ENCODE measurements at places on chromosomes 2 and 18.

GRCh38 chr2:65731476-65731875, 299.1 kb upstream of the SPRED2 start:
- DNase-seq, result no peak

GRCh38 chr2:12733846-12734245, 17.1 kb downstream of the TRIB2 start:
- DNase-seq, result no peak

DNA sequence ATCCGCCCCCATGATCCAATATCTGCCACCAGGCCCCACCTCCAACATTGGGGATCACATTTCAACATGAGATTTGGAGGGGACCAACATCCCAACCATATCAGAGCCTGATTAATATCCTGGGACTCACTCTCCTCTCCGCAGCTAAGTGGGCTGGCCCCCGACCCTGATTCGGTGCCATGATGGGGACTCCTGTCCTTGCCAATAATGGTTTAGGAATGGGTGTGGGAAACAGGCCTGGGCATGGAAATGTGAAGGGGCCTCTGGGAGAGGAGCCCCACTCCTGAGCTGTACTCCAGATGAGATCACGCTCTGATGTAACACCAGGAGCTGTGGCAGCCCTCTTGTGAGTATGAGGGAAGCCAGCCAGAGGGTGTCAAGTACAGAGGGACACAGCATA, 77.3 kb upstream of the SMAD7 start:
- no peak for DNase-seq

GRCh38 chr2:9974343-9974742, 22.9 kb downstream of the GRHL1 start:
- DNase-seq, result no peak

- DNase-seq, result no peak
Observed at GRCh38 chr2:234322766-234323465, 174.0 kb downstream of the ARL4C start.

GRCh38 chr2:62187246-62187645, 8.7 kb upstream of the B3GNT2 start:
- DNase-seq, result no peak

GRCh38 chr2:28047681-28048080, 157.2 kb downstream of the BABAM2 start:
- no peak for DNase-seq

DNA sequence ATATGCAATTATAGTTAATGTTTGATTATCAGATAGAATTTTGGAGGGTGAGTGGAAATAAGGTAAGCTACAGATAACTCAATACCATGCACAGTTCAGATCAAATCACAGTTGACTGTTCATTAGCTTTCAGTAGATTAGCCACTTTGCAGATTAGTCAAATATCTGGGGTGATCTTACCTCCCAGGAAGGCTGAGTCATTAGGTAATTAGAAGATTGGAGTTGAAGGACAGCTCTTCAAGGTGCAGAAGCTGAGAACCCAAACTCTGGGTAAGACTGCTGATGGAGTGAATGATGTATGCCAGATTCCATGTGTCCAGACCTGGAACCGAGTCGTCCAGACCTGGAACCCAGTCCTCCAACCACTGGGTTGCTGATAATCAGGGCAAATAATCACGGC, 262.8 kb upstream of the UBE2E3 start:
- DNase-seq, result no peak

GRCh38 chr2:206701952-206702605, 16.1 kb downstream of the DYTN start:
- no peak for DNase-seq

DNA sequence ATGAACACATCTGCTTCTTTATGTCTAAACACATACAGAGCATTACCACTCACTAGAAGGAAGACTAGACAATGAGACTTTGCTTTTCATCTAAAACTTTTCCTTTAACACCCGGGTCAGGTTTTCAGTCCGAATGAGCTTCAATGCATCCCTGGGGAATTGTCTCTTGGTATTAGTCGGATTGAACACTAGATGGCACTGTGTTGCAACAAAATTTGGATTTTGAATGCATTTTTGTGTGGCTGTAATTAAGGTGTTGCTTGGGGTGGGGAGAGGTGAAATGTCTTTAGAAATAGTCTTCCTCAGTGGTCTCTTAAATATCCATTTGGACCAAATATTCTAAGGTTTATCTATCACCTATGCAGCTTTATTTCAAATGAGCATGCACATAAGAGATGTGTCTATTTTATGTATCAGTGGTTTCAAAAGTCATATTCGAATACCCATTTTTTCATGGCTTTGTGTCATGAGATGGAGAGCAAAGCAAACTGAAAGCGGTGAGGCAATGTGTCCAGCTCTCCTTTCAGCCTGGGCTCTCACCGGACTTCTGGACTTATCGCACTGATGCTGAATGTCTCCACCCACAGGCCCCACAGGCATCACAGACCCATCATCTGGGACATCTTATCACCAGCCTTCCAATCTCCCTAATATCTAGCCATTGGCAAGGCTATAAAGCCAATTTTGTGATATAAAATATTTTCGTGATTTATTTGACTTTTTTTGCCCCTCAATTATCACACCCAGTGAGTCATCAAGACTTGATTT, 510.3 kb downstream of the RNF144A start:
- peak; percentile 41 for DNase-seq

DNA sequence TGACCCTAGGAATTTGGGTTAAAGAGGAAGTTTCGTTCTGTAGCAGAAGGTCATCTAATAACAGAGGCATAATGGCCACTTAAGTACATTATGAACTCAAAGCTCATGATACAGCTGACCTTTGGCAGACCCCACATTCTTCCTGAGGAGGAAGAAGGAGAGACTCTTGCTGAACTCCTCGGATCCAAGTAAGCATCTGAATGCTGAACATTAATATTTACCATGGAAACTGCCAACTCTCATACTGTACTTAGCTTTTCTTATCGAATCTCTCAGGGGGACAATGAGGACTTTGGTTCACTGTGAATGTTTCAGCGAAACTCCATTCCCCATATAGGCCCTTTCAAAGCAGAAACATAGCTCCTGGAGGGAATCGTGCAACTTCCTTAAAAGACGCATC, 781.4 kb upstream of the GYPC start:
- no peak for DNase-seq

- no peak for DNase-seq
Observed at GRCh38 chr2:203033395-203033794, 18.7 kb downstream of the NBEAL1 start.

DNA sequence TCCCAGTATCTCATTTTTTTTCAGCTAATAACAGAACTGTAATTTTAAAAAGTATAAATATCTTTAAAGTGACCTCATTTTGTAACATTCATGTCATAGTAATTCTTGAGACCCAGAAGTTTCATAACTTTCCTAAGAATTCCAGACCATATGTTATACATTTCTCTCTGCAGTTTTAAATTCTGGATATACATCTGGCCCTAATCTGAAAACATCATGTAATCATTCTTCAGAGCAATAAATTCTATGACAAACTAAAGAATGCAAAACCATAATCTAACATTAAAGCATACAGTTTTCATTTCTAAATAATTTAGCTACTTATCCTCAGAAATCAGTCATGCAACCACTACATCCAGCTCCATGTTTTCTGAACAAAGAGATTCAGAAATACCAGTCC, 198.3 kb upstream of the SLC35G4 start:
- no peak for DNase-seq

- no peak for DNase-seq
Observed at GRCh38 chr2:205590759-205591158, 91.5 kb upstream of the NRP2 start.

DNA sequence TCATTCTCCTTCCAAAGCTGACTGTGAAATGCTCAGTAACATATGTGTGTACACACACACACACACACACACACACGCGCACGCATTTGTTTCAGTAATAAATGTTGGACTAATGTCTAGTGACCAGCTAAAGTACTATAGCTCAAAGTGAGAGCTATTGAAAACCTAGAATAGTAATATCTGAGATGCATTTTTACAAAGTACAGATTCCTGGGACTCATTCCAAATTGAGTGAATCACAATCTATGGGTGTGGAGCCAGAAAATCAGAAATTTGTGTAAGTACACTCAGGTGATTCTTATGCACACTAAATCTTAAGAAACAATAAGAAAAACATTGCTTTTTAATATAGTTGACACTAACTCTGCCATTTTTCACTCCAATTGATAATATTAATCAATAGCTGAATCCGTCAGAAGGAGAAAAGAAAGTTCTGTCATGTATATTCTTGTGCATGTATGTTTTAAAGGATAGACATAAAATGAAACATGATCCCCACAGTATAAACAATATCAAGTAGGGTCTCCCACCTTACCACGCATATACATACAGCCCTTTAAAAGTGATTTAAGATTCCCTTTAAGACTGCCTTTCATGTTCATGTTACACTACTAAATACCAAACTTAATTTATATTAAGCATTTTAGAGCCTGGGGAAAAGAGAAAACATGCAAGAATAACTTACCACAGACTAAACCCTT, 123.5 kb downstream of the ATAD2B start:
- DNase-seq, result no peak

DNA sequence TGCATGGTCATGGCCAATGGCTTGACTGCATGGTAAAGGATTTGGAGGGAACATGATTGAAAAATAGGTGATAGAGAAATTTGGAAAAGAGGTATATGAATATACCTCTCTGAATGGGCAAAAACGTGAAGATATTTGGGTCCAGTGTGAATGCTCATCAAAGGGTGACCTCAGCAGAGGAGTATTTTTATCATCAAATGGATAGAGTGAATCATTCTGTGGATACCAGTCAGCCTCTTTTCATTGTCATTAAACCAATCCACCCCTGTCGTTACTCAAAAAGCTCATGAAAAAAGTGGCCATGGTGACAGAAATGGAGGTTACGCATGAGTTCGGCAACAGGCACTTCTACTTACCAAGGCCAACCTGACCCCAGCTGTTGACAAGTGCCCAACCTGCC, 1074.7 kb downstream of the TSN start:
- no peak for DNase-seq

DNA sequence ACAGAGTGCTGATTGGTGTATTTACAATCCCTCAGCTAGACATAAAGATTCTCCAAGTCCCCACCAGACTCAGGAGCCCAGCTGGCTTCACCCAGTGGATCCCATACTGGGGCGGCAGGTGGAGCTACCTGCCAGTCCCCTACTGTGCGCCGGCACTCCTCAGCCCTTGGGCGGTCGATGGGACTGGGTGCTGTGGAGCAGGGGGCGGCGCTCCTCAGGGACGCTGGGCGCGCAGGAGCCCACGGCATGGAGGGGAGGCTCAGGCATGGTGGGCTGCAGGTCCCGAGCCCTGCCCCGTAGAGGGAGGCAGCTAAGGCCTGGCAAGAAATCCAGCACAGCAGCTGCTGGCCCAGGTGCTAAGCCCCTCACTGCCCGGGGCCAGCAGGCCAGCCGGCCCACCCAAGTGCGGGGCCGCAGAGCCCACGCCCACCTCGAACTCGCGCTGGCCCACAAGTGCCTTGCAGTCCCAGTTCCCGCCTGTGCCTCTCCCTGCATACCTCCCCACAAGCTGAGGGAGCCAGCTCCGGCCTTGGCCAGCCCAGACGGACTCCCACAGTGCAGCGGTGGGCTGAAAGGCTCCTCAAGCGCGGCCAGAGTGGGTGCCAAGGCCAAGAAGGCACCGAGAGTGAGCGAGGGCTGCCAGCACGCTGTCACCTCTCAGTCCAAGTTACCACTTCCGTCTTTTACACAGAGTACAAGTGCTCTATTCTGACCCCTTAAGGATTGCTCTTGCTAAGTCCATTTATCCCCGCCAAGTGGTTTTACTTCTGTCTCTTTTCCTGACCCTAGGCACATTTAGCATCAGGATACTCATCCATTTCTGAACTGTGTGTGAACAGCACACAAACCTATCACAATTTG, 1.7 kb upstream of the RPE start:
- no peak for DNase-seq

DNA sequence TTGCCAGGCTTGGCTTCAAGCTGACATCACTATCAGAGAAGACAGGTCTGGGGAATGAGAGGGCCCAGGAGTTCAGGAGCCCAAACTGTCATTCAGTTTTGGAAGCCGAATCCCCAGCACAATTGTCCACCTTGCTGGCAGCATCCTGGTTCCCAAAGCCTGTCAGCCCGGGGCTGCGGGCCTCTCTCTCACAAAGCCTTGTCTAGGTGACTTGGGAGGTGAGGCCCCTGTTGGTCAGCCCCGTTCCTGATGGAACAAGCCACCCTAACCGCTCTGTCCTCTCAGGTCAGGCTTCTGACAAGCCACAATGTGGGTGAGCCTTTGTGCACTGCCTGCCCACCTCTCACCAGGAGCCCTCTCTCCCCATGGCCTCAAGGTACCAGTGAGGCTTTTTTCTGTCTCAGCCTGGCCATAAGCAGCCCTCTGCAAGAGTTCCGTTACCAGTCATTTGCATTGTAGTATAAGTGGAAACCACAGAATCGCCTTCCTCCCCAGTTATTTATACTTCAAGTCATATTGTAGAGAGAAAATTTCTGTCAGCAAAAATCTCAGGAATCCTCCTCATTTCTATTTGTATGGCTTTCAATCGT, 100.6 kb downstream of the MSH2 start:
- DNase-seq, result no peak

- no peak for DNase-seq
Observed at GRCh38 chr2:67994716-67995115, 68.1 kb downstream of the C1D start.

DNA sequence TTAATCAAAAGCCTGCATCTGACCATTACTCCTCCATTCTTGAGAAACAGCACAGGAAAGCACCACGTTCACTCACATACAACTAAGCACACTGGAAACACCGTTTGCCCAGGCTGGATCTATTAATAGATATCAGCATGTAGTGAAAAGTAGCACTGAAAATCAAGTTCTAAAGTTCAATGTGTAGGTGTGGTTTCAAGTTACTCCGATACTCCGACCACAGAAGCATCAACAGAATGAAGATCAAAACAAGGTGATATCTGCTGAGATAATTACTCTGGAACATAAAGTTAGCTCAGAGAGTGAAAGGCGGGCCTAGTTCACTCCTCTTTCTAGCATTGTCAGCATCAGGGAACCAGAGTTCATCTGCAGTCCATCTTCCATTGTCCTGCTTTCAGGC, 1367.4 kb upstream of the ACVR2A start:
- no peak for DNase-seq

DNA sequence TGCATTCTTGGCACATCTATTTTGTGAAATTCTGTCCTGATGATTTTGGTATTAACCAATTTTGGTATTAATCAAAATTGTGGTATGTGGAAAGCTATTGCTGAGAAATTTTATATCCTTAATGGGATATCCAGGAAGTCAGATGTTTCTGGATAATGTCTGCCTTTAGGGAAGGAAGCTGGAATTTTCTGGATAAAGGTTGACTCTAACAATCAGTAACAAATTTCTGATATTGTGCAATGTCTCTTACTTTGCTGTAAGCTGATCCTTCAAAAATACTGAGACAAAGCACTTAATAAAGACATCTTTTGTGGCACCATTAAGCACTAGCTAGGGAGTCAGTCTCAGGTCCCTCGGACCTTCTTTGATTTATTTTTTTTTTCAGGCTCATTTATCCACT, 100.8 kb upstream of the UGP2 start:
- no peak for DNase-seq

- DNase-seq, result no peak
Observed at GRCh38 chr2:198857246-198857645, 600.5 kb downstream of the SATB2 start.

All from stimulated activated naive CD4-positive, alpha-beta T cell (primary cell).